ENCODE measurements at places on chromosomes 6 and 20. TPM values are rescaled to one million over a fixed set of nuclear protein-coding genes. Genes with fewer than 3 reads are reported as not detected.

STK4 gene
- total RNA-seq = 13.7 TPM

MTCH1 gene
- total RNA-seq = 239 TPM

MUC21 gene
- total RNA-seq = not detected

DNPH1 gene
- 63.5 TPM for total RNA-seq

KCNK17 gene
- not detected for total RNA-seq

SCGN gene
- under 0.01 TPM for total RNA-seq

HCRTR2 gene
- total RNA-seq = not detected

MUC22 gene
- not detected for total RNA-seq

KIFC1 gene
- 16.7 TPM for total RNA-seq

HLA-DQA1 gene
- not detected for total RNA-seq

HLA-DRB5 gene
- 0.13 TPM for total RNA-seq

MOG gene
- total RNA-seq = not detected
